ENCODE measurements at places on chromosomes 4 and X.

- no peak for DNase-seq
Measured at GRCh38 chrX:71989768-71990426, 79.3 kb downstream of the NHSL2 start.

GRCh38 chr4:7513671-7514070, 78.9 kb upstream of the PSAPL1 start:
- no peak for DNase-seq

DNA sequence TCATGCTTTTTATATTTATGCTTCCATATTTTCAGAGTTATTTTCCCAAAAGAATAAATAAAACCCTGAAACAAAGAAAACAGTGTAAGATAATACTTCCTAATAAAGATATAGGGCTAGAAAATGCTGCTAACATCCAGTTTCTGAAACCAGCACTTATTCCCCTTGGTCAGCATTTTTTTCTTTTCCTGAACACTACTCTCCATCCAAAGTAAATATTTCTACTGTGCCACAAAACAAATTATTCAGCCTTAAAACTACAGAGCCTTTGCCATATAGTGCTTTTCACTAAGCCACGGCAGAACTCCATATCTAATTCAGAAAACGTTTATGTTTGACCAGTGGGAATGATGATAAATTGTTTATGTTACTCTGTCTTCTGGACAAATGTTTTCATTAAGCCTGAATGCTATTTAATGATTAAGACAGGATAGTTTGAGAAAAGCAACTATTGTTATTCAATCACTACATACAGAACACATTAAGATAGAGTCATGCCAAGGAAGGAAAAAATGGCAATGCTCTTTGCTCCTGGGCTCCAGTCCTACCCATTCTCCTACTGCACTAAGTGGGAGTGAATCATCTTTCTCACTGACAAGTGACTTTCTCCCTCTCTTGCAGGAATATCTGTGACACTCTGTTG, 723.9 kb downstream of the FAT4 start:
- no peak for DNase-seq

DNA sequence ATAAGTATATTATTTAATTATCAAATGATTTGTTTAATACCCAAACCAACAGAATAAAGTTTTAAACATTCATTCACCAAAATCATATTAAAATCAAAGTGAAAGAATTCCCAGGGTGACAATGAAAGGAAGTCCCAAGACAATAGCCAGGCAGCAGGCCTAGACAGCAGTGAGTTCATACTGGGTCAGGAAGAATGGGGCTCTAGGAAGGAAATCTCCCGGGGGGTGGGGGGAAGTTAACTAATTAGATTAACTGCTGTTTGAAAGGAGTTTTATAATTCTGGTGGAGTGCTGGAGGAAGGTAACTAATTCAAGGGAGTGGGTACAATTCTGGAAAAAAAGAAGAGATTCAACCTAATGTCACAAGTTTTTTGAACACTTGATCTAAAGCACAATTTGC, 104.1 kb downstream of the ZAR1 start:
- no peak for DNase-seq

- DNase-seq: no peak
Measured at GRCh38 chr4:686413-687040, 2.4 kb downstream of the SLC49A3 start.

GRCh38 chrX:100449696-100450608, 39.9 kb upstream of the PCDH19 start:
- DNase-seq: no peak

DNA sequence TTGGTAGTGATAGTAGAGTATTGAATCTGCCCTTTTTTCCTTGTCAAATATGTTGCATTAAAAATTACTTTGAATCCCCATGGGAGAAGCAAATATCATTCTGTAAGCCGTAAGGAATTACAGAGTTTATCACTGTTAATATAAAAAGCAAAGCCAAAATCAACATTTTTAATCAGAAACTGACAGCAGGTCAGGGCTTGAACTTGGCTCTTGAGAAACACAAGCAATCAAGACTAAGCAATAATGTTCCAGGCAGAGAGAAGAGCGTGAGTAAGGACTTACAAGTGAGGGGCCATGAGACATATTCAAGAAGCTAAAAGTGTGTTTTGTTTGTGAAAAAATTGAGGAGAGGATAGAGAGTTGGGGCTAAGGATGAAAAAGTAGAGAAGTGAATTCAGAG, 68.2 kb downstream of the ARHGAP6 start:
- no peak for DNase-seq

GRCh38 chrX:8313844-8314243, 142.8 kb upstream of the VCX2 start:
- DNase-seq: no peak

DNA sequence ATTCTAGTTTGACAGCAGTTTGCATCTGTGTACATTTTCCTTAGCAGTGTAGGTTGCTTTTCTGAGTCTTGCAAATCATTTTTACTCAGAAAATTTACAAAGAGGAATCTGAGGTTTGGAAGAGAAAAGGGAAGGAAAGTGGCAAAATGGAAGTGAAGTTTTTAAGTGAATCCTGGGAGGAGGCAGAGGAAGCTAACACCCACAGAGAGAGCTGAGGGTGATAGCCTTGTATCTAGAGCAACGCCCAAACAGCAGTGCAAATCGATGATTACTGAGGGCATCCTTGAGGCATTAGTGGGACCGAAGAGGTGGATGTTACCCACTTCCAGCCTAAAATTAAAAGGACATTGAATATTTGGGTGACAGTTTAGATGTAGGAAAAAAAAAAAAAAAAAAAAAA, 31.8 kb downstream of the KLF3 start:
- no peak for DNase-seq

- DNase-seq: no peak
Measured at GRCh38 chr4:169622566-169622965, 2.2 kb downstream of the CLCN3 start.

DNA sequence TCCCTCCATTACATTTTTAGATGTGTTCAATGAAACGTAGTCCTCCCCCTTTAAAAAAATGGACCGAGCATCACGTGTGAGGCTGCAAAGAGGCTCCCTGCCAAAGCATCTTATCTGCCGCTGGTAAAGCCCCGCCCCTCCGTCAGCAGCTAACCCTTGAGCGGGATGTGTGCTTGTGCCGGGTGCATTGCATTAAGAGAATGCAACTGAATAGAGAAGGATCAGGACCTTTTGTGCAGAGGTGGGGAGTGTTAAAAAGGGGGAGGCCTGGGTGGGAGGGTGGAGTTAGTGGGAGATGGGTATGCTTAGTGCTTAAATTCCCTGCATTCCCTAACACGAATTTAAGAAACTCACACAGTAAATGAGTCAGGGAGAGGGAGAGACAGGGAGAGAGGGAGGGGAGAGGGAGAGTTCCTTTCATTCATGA, 66.0 kb downstream of the TBL1X start:
- no peak for DNase-seq

DNA sequence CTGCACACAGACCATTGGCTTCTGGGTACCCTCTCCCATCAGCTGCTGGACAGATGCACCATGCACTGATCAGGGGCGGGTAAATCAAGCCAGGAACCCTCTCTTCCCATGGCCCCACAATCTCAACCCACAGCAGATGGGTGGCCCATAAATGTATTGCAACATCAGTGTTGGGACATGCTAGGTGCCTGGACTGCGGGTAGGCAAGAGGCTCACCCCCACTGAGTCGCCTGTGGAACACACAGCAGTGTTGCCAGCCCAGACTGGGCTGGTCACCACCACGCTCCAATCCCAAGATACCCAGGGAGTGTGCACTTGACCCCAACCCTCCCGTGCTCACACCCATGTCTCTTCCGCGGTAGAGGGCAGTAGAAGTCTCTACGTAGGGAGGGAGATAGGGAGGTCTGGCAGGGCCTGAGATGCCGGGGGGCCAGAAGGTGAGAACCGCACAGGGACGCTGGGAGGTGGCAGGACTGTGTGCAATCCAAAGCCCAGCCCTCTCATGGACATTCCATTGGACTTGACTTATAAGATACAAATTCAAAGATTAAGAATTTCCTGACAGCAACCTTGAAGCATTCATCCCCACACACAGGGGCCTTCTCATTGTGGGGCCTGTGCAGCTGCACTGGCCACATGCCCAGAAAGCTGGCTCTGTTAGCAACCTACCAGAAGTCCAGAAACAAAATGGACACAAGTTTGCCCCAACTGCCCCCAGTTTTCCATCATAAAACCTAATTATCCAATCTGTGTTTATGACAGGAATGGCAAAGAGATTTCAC, 183.7 kb downstream of the NSUN7 start:
- no peak for DNase-seq

DNA sequence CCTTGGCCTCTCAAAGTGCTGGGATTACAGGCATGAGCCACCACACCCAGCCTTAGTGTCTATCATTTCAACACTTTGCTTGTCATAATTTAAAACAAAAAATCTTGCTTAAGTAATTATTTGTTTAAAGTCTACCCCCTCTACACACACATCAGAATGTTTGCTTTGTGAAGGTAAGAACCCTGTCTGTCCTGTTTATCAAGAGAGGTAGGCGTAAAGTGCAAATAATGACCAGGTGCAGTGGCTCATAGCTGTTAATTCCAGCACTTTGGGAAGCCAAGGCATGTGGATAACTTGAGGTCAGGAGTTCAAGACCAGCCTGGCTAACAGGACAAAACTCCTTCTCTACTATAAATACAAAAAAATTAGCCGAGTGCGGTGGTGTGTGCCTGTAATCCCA, 326.7 kb upstream of the CLNK start:
- DNase-seq: no peak

DNA sequence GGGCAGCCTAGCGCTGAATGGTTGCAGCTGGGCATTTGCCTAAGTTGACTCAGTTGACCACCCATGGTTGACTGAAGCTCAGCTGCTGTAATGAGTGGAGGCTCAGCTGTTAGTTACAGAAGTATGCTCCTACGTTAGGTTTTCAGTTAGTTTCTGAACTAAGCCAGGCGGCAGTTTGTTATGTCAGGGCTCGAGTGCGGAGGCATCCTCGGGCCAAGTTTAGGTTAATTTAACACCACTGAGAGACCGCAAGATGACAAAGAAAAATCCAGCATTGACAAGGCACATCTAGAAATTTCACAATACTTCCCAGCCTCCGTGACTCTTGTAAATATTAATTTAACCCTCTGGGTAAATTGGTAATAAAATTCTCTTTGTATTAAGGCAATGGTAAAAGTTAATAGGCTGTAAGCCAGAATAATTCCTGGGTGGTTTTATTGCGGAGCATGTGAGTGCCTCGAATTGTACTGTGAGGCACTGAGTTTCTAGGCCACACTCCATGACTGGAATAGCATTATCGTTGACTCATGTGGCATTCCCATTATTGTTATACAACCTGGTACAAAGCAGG, 33.1 kb upstream of the CDKN2AIP start:
- DNase-seq: no peak

- DNase-seq: no peak
Measured at GRCh38 chr4:20899591-20899990, 199.3 kb downstream of the PACRGL start.

- DNase-seq: no peak
Measured at GRCh38 chr4:112882286-112882685, 167.2 kb upstream of the ANK2 start.

GRCh38 chr4:7403001-7403400, 31.7 kb downstream of the PSAPL1 start:
- DNase-seq: no peak

DNA sequence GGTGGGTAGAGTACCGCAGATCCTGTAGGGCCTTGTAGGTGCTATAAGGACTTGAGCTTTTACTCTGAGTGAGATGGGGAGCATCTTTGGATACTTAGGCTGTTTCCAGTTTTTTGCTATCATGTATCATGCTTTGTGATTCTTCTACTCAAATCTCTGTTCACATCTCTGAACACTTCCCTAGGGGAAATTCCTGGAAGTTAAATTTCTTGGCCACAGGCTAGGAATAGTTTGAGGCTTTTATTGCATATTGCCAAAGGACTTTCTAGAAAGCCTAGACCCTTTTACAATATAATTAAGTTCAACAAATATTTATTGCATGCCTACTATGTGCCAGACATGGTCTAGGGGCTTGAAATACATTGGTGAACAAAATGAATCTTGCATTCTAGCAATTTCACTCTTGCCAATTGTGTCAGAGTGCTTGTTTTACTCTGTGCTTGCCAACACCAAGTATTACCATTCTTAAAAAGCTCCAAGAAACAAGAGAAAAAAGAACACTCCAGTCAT, 4.1 kb upstream of the PGRMC1 start:
- DNase-seq: no peak

- DNase-seq: no peak
Measured at GRCh38 chrX:110208092-110208491, 109.8 kb downstream of the AMMECR1 start.

DNA sequence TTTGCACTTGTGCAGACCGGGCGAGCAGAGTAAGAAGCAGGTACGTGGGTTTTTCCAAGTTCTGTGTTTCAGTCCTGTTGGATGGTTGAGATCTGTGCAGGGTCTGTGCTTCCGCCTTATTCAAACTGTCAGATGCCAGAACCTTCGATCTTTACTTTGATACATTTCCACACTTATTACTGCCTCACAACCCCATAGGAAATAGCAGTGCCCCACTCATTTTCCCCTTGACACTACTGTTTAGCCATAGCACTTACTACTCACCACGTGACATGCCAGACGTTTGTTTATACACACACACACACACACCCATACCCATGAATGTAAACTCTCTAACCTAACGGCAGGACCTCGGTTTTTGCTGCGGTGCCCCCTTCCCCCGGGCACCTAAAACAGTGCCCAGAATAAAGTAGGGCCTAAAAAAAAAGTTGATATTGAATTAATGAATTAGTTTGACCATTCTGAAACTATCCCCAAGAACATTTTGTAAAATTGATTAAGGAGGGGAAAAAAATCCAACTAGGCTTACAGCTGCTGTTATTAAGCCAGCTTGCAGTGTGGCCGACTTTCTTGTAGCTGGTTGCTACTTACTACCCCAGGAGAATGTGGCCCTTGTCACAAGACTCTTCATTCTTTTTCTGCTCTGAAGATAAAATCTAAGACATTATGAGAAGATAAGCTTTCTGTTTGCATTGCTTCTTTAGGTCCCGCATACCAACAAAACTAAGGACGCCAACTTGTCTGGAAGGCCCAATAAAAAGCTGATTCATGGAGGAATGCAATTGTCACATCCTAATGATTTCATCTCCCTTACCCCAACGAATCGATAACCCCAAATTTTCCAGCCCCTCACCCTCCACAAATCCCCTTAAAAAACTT, 704 bp upstream of the SEPSECS start:
- no peak for DNase-seq

DNA sequence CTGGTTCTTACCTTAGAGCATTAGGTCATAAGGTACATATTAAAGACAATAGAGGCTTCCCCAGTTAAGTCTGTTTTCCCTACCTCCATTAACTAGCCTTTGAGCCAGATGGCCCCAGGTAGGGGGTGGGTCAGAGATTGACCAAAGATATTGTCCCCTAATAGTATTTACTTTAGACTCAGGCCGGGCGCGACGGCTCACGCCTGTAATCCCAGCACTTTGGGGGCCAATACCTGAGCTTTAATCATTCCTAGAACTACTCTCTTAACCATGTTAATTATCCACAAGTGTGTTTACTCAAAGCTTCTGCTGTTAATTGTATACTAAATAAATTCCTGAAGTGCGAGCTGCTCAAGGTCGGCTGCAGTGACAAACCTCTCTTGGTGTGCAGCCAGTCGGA, 28.0 kb upstream of the AMBN start:
- no peak for DNase-seq

- no peak for DNase-seq
Measured at GRCh38 chr4:39305912-39306677, 60.1 kb downstream of the RFC1 start.

- peak; percentile 10 for DNase-seq
Measured at GRCh38 chr4:86043755-86044592, 315.9 kb downstream of the MAPK10 start.

GRCh38 chr4:160352637-160353036, 1249.8 kb downstream of the RAPGEF2 start:
- peak; percentile 73 for DNase-seq

Measured in NCI-H1930 (cell line).